ENCODE measurements at places on chromosomes 7 and 10.

DNA sequence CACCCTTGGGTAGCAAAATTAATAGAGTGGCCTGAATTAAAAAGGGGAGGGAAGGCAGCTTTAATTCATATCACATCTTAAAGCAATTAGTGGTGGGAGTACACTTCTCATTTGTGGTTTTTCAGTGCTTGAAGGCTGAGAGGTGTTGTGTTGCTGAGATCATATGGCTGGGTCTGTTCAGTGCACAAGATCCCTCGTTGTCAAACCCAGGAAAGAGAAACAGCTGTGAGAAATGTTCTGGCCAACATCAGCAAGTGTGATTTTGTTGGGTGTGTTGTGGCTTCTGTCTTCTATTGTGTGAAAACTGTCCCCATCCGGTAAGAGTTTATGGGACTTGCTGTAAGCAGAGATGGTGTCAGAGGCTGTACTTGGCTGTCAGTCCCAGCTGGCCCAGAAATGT lies 197.9 kb upstream of the BMPER start:
- DNase-seq, result no peak

DNA sequence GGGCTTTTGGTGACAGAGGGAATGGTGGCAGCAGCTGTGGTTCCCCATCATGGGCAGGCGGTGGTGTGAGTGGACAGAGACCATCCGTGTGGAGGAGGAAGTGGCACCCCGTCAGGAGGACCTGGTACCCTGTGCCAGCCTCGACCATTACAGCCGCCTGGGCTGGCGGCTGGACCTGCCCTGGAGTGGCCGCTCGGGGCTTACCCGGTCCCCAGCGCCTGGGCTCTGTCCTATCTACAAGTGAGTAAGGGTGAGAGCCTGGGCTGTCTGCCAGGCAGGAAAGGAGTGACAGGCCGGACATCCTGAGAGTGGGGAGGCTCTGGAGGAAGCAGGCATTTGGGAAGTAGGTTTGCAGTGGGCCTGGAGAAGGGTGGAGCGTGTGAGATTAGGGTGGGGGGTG lies 2.9 kb upstream of the ZNF467 start:
- no peak for DNase-seq

GRCh38 chr7:132655131-132655727 lies 79.0 kb upstream of the PLXNA4 start:
- no peak for DNase-seq

DNA sequence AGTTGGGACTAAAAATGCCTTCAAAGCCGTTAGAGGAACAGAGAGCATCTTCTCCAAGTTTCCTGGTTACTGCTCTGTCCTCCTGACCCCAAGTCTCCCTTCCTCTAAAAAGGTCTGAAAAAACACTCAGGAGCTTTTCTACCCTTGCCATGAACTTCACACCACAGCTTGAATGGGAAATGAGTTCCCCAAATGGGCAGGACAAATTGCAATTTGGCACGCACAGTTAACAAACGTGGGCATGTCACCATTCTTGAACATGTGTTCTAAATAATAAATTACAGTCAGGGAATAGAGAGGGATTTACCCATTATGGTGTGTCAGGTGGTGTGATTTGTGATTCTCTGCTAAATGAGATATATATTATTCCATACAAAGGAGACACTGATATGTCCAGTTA lies 91.2 kb upstream of the WNT16 start:
- no peak for DNase-seq

DNA sequence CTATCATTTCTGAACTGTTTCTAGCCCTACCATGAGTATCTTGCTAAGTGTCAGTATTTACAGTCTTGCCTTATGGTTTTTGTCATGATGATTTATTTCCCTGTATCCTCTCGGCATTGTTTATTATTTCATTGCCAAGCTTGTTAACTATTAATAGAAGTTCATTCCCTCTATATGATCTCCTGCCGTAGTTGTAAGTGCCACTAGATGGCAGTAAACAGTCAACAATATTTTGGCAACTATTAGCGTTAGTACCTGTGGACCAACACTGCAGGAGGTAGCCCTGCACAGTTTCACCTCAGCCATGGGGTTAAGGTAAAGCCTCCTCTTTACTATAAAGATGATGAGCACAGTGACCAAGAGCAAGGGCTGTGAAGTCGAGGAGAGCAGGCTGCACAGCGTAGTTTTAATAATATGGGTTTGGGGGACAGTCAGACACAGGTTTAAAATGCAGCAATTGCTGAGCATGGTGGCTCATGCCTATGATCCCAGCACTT lies 26.1 kb upstream of the CCNJ start:
- no peak for DNase-seq

GRCh38 chr10:73810735-73811465 lies 498 bp downstream of the NDST2 start:
- no peak for DNase-seq

GRCh38 chr7:106885652-106886051 lies 20.6 kb downstream of the PIK3CG start:
- no peak for DNase-seq

DNA sequence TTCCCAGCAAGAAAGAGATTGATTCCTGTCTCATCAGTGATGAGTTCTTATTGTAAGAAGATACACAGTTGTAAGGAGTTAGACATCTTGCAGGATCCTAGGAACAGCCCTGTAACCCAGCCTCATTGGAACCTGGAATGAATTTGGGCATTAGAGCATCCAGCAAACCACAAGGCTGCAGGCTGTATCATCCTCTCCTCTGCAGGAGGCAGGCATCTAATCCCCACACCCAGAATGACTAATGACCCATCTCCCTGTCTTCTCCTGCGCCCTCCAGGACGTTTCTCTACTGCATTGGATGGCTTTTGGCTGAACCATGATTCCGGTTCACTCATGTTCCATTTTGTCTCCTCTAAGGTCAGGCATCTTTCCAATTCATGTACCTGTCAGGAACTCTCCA lies 233.9 kb downstream of the POU6F2 start:
- DNase-seq, result no peak

- no peak for DNase-seq
These were observed 127.2 kb upstream of the TNRC18 start for GRCh38 chr7:5550831-5551230.

- no peak for DNase-seq
These were observed 195.4 kb downstream of the EBF3 start for GRCh38 chr10:129768437-129769355.

DNA sequence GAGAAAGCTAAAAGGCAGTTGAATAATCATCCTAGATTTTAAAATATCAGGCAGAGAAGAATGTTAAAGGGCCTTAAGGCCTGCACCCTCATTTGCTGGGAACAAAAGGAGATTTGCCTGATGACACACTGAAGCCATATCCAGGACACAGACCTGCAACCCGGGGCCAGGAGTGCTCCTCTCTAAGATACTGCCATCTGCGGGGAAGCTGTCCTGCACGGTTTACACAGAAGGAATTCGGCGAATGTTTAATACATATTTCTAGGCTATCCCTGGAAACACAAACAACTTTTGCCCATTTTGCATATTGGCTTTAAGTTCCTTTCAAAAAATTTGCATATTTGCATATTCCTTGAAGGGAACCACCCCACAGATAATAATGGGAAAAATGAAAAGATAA lies 52.3 kb downstream of the DYNC1I1 start:
- DNase-seq, result no peak

DNA sequence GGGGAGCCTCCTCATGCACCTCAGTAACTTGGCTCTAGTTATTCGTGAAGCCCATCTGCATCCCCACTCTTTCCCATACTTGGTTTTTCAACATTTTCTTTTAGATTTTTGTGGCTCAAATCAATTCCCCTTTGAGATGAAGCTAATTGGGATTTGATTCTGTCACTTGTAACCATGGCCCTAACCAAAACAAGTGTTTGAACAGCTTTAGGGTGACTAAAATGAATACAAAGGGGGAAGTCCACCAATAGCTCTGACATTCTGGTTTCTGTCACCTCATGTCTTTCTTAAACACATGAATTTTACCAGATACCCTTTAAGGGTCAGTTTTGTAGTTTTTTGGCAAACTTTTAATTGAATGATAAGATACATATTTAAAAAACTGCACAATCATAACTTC lies 87.0 kb downstream of the PCGF5 start:
- DNase-seq, result no peak

DNA sequence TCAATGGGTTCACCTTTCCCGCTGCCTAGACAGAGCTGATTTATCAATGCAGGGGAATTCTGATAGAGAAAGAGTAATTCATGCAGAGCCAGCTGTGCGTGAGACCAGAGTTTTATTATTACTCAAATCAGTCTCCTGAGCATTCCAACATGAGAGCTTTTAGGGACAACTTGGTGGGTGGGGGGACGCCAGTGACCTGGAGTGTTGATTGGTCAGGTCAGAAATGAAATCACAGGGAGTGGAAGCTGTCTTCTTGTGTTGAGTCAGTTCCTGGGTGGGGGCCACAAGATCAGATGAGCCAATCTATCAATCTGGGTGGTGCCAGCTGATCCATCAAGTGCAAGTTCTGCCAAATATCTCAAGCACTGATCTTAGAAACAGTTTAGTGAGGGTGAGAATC lies 99.0 kb upstream of the CAV2 start:
- DNase-seq, result no peak

DNA sequence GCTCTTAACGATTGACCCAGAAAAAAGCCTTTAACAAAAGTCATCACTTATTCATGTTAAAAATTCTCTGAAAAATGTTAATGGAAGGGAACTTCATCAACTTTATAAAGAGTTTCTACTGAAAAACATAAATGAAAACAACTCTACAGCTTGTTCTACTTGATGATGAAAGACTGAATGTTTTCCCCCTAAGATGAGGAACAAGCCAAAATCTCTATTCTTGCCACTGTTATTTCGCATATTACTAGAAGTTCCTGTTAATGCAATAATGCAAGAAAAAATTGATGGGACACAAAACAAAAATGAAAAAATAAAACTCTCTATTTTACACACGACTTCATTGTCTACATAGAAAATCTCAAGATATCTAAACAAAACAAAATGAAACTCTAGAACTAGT lies 249.8 kb upstream of the AKR1E2 start:
- no peak for DNase-seq

DNA sequence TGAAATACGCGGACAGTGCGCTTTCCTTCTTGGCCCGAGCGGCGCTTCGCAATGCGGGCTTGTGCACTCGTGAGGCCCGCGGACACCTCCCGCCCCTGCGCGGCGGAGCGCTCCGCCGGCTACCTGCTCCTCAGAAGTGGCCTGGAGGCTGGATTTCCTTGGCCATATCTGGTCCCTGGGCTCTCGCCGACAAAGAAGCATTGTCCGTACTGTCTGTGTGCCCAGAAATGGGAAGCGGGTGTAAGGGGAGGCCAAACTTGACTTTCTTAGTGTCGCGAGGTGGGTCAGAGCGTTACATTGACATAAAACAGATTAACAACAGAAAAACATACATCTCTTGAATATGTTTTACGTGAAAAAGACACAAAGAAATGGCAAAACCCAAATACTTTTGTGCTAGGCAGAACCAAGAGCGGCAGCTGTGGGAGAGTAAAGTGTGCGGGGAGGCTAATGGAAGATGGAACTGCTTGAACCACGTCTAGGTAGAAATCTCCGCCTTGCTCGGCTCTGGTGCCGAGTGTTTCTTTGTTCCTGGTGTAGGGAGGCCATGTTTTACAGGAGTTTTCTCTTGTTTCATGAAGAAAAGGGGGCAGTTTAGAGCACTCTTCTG lies 1.4 kb downstream of the LANCL2 start:
- DNase-seq, result peak; percentile 8
